ENCODE measurements at places on chromosomes 4 and X. TPM values are rescaled to one million over a fixed set of nuclear protein-coding genes. Genes with fewer than 3 reads are reported as not detected.

DNA sequence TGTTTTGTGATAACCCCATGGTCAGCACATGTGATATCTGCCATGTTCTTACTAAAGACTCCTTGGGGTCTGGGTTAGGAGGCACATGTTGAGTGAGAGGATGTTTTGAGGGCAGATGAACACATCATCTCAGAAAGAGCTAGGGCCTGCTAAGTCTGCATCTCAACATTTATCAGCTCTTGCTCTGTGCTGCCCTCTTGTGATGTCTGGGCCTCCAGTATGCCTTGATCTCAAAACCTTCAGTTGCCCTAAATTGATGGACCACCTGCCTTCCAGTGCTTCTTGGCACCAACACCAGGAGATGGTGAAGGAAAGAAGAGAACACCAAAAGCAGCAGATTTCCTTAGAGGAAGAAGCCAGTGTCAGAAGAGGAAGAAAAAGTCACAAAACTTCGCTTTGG, 22.5 kb downstream of the MID1 start:
- H3K36me3 ChIP-seq: no peaks in the 10 kb centered on the region
- no peak for DNase-seq
- H3K4me3 ChIP-seq: no peak overlapping the region
- H3K27me3 ChIP-seq: no peaks in the 10 kb centered on the region
- H3K27ac ChIP-seq: no peak overlapping the region

DNA sequence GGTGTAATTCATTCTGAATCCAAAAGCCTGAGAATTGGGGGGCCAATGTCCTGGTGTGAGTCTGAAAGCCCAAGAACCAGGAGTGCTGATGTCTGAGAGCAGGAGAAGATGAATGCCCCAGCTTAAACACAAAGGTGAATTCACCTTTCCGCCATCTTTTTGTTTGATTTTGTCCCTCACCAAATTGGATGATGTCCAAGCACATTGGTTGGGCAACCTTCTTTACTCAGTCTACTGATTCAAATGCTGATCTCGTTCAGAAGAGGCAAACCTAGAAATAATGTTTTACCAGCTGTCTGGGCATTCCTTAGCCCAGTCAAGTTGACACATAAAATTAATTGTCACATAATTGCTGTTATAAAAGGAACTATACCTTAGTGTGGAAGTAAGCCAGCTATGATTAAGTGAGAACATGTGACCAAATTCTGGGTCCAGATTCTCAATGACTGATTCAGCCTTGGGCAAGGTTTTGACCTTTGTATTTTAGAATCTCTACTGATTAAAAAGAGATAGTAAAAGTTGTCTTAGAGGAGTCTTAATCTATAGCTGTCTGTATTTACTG, 34.5 kb upstream of the SLC4A4 start:
- no peak overlapping the region for H3K27ac ChIP-seq
- H3K4me1 ChIP-seq: no peaks in the 10 kb centered on the region
- no peaks in the 10 kb centered on the region for H3K36me3 ChIP-seq
- no peak overlapping the region for H3K4me3 ChIP-seq
- H3K27me3 ChIP-seq: no peaks in the 10 kb centered on the region
- no peak for DNase-seq

GRCh38 chr4:141255016-141255415, 34.3 kb downstream of the ZNF330 start:
- no peaks in the 10 kb centered on the region for H3K27me3 ChIP-seq
- no peak for DNase-seq
- H3K4me1 ChIP-seq: no peaks in the 10 kb centered on the region
- no peak overlapping the region for H3K4me3 ChIP-seq
- H3K36me3 ChIP-seq: no peaks in the 10 kb centered on the region
- no peak overlapping the region for H3K27ac ChIP-seq

The STARD8 gene
- 0.47 TPM for total RNA-seq

The EGFL6 gene
- total RNA-seq: not detected

The NDNF gene
- not detected for total RNA-seq

The CT45A1 gene
- not detected for total RNA-seq

The SGMS2 gene
- 0.28 TPM for total RNA-seq

DNA sequence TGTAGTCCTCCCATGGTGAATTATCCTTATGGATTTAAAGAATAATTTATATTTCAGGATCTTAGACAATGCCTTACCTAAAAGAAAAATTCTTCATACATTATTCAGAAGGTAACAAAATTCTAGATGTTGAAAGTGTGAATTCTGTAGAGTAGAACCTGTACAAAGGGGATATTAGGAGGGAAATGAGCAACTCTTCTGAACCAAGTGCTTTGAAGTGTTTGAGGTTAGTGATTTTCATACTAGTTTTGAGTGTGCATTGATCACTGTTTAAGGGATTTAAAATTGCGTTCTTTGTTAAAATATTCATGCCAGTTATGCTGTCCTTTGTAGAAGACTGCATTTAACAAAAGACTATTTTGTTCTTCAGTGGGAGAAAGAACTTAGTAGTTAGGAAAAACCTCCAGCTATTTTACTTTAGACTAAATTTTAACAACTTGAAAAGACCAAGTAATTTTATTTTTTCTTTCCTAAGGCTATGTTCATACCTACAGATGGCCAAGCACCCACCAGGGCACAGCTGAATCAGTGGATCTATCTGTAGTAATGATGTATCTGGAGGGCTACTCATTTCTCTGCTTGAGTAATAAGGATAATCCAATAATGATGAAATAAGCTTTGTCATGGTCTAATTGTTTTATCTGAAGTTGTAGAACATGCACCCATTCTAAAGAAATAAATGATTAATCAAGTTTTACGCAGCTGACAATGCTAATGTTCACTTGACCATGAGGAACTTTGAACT, 134.3 kb upstream of the RPS6KA6 start:
- no peaks in the 10 kb centered on the region for H3K36me3 ChIP-seq
- DNase-seq: no peak
- no peak overlapping the region for H3K27ac ChIP-seq
- no peaks in the 10 kb centered on the region for H3K4me1 ChIP-seq
- H3K4me3 ChIP-seq: no peak overlapping the region

All from CD4-positive, alpha-beta memory T cell (primary cell).